NCI-H69 (cell line): ENCODE measurements at places on chromosomes 12 and 14.

DNA sequence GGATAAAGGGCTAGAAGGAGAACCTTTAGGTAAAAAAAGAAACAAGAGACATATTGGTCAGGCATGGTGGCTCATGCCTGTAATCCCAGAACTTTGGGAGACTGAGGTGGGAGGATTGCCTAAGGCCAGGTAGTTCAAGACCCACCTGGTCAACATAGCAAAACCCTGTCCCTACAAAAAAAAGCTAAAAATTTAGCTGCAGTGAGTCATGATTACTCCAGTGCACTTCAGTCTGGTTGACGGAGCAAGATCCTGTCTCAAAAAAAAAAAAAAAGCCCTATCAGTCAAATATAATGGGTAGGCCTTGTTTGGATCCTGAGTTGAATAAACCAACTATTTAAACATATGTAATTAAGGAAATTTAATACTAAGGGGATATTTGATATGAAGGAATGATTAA lies 54.2 kb downstream of the PPP1R36 start:
- peak; percentile 71 for DNase-seq

- peak; percentile 93 for DNase-seq
These were observed 3.4 kb downstream of the GPR84 start for GRCh38 chr12:54360717-54361456.

DNA sequence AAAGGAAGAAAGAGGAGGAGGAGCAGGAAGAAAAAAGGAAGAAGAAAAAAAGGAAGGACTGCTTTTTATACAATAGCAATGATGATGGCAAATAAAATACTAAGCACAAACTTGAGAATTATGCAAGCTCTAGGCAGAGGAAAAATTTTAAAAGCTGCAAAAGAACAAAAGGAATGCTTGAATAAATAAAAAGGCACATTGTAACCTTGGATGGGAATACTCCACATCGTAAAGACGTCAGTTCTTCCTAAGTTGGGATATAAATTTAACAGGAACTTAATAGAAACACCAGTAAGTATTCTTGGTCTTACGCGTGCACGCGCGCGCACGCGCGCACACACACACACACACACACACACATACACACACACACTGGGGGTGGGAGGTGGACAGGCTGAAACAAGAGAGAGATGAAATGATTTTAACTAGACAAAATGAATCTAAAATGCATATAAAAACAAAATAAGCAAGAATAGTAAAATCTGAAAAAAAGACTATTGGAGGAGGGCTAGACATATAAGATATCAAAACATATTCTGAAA lies 43.0 kb downstream of the SERPINA3 start:
- no peak for DNase-seq

DNA sequence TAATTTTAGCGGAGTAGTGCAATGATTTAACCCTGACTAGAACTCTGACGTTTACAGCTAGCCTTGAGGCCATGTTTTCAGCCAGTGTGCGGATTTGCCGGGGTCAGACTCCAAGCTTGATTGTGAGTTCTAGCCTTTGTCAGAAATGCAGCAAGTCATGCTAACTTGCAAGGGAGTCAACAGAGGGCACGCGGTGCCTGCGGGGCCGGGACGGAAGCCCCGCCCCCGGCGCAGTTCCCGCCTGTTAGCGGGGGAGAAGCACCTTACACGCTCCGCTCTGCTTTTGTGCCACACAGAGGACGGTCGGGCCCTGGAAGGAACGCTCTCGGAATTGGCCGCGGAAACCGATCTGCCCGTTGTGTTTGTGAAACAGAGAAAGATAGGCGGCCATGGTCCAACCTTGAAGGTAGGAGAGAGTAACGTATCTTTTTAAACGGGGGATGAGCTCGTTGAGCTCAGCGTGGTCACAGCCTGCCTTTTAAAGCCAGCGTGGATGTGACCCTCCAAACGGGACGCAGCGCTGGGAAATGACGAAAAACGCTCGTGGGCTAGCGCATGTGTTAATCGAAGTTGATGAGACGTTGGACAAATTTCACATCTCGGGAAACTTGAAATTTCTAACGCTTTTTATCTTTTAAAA lies 14.8 kb upstream of the EID3 start:
- peak; percentile 96 for DNase-seq

DNA sequence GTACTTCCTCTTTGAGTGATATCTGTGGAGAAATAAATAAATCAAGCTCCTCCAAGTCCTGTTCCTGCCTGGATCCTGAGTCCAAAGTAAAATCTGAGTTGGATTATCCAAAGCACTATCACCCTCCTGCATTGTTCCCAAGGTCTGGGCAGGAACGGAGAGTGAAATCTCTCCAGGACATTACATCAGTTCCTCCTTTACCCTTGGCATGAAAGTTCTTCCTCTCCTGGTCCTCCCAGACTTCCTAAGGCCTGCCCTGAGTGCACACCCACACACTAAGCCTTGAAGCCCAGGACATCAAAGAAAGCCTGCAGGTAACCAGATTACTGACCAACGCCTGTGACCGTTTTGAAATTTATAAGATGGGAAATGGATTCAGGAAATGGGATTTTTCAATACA lies 206.8 kb upstream of the BCL2L14 start:
- no peak for DNase-seq

GRCh38 chr14:51455041-51455835 lies 196.5 kb upstream of the FRMD6 start:
- no peak for DNase-seq

DNA sequence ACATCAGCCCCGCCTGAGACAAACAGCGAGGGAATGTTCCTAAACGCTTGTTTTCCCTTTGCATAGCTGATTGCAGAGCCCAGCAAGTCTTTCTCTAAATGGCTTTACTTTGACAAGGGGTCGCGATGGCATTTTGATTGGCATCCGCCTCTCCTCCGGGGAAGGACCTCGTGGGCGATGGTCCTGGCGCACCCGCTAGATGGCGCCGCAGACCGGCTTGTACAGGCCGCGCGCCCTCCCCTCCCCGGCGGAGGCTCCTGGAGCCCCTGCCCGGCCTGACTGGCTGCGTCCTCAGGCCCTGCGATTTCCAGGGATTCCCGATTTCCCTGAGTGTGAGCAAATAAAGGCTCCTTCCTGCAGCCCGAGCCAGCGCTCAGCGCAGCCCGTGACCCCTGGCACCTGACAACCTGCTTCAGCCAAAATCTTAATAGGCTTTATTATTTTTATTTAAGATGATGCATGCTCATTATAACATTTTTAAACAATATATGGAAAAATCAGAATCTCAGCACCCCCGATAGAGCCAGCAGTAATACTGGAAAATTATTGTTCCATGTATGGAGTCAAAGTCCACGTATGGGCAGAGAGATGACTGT lies 468.3 kb downstream of the AACS start:
- peak; percentile 76 for DNase-seq

DNA sequence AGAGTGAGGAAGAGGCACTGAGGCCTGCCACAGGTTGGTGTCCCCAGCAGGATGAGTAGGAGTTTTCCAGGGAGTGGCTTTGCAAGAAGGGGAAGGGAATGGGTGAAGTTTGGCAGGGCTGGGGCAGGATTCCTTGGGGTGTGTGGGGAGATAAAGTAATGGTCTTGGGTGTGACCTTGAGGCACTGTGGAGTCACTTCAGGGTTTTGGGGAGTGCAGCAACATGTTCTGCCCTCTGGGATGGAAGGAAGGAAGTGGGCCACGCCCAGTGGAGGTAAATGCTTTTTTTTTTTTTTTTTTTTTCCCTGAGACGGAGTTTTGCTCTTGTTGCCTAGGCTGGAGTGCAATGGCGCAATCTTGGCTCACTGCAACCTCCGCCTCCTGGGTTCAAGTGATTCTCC lies 108.9 kb downstream of the ADCK1 start:
- DNase-seq, result no peak

- DNase-seq, result no peak
These were observed 104.4 kb upstream of the PARP11 start for GRCh38 chr12:3977621-3978020.

- no peak for DNase-seq
These were observed 28.5 kb upstream of the NTF3 start for GRCh38 chr12:5403411-5403810.

GRCh38 chr14:67566908-67567307 lies 33.2 kb downstream of the PIGH start:
- no peak for DNase-seq

DNA sequence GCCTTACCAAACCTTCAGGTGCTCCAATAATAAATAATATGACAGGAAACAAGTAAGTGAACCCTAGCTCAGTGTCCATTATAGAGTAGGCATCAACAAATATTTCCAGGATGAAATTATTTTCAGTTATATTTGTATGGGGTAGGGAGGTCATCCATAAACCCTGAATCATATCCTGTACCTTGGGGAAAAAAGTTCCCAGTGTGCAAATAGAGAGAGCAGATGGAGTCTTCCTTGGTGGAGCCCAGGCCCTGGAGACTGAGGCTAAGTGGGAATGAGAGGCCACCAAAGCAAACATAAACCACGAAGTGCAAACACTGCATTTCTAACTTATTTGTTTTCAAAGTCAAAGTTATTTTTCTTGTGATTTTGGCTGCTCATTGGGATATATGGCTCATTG lies 8.5 kb upstream of the ERP27 start:
- peak; percentile 1 for DNase-seq

DNA sequence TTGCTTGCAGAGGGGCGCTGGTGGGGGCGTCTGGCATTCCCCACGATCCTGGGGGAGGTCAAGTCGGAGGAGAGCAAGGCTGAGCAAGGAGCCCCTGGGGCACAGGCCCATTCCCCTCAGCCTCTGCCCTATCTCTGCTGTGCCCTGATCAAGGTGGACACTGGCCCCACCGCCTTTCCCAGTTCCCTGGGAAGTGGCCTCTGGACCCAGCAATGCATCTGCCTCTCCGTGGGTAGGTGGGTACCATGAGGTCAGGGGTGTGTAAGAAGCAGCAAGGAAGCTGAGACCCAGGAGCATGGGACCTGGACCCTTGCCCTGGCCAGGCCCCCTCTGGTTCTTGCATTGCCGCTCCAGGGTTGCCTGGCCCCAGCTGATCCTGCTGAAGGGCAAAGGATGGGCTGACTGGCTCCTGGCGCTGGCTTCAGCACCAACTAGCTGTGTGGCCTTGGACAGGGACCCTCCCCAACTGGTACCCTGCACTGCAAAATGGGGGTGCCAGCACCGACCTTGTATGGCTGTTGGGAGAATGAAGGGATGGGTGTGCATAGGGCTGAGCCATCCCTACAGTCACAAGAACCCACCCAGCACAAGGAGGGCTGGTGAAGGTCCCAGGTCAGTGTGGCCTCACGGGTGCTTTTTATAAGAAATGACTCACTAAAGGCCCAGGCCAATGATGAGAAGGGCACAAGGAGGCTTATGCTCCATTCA lies 19.6 kb downstream of the SLC25A29 start:
- no peak for DNase-seq

DNA sequence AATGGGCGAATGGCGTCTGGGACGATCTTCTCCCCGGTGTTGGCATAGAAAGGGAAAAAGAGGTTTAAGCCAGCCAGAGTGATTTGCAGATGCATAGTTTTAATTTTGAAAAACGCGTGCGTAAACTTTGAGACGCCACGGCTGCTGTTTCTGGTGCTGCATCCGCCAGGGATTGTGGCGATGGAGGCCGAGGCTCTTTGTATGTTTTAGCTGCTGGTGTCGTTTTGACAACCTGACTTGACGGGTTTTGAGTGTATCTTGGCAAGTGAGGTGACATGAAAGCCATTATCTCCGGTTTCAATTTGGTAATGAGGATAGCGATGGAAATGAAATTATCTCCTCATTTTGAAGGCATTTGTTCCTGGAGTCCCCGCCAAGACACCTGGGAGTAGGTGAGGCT lies 1.6 kb downstream of the PTGDR start:
- DNase-seq, result no peak

GRCh38 chr14:91957876-91958313 lies 10.4 kb upstream of the FBLN5 start:
- DNase-seq, result no peak

GRCh38 chr12:5272018-5272785 lies 159.7 kb upstream of the NTF3 start:
- DNase-seq, result peak; percentile 29

GRCh38 chr12:88111074-88111652 lies 30.7 kb downstream of the CEP290 start:
- DNase-seq, result peak; percentile 70

GRCh38 chr12:84512751-84513150 lies 399.8 kb downstream of the SLC6A15 start:
- DNase-seq, result no peak

DNA sequence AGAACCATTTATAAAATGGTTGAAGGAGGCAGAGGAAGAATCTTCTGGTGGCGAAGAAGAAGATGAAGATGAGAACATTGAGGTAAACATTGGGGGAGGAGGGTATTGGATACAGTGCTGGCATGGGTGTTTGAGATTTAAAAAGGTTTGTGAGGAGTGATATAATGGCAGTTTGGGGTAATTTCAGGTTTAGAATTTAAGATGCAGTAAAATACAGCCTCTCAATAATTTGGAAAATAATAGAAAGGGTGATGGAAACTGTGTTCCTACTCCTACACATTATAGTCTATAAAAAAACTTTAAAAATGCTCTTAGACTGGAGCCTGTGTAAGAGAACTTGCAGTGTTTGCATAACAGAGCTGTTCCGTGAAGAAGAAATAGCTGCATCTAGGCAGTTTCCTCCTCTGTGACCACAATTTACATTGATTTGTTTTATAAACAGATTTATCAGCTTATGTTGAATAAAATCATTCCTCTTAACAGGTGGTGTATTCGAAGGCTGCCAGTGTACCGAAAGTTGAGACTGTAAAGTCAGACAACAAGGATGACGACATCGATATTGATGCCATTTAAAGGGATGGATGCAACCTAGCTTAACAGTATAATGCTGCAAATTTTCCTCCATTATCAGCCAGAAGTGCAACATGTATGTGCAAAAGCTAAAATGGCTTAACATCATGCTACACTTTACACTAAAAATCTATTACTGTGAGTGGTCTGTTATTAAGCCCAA lies 6.6 kb downstream of the EIF5 start:
- DNase-seq, result no peak
